ENCODE measurements at places on chromosomes 1 and 21.

DNA sequence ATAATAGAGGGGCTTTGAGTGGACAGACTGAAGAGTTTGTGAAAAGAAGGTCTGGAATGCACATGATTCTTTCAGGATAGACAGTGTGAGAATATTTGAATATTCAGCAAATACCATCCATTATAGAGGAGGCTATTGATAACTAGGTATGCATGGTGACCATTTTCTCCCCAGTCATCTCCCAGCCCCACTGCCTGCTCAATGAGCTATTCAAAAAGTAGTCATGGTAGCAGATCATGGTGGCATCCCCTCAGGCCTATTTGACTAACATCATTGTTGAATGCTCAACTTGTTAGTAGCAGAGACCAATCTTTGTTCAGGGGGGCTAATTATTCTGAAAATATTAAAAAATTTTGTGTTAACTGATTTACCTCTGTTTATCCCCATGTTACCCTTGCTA is 311.6 kb downstream of the S1PR1 start:
- DNase-seq: no peak

DNA sequence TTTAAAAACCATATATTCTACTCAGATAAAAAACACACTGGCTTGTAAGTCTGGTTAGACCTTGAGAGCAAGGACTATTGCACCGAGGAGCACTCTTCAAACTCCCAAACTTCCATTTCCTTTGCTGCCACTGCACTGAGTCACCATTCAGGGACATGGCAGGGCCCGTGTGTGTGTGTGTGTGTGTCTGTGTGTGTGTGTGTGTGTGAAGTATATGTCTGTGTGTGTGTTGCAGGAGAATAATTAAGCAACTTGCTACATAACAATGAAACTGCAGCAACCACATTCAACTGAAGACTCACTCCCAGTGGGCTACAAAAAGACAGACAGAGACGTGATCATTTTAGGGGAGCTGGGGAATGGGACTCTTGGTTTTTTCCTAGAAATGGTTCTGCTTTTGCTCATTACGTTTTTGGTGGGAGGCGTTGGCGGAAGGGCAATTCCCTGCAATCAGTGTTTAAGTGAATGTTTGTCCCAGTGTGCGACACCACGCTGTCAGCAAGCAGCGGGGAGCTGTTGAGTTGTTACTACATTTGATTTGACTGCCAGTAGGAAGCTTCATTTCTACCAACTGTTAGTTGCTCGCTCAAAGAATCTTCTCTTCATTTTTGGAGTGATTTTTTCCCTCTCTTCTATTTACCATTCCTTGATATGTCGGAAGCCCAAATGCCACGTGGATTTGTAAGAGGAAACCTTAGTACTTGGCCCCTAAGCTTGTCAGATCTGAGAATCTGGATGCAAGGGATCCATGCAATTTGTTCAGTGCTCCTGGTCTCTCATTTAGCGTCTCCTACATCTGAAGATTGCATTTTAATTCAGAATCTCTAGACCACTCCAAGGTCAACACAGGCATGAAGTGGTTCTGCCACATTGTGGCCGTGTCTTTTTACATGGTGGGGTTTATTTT is 36.1 kb downstream of the ESRRG start:
- no peak for DNase-seq

DNA sequence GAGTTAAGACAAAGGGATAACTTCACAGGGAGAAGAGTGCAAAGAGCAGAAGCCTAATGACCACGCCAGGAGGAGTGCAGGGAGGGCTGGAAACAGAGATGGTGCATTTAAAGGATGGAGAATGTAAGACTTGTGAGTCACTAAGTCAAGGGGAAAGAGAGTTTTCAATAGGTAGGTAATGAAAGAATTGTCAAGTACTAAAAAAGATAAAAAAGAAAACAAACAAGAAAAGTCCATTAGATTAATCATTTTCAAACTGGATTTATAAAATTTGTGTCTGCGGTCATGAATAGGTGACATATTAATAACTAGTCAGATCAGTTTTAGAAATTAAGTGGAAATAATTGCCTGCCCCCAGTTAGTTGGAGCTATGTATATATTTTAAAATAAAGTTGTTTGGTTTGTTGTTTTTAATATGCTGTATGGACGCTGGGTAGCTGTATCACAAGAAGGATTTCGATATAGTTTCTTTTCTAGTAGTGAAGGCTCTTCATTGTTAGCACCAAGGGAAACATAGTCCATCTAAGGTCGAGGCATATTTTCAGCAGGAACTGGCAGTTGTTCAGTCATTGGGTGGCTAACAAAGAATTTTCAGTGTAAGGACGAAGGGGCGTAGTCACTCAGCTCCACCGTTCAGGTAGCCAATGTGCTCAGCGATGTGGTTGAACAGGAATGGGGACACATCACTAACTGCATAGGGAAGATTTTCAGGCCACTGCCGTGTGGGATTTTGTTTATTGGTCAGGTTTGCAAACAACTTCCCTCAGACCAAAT is 203.0 kb downstream of the TGFB2 start:
- no peak for DNase-seq

- DNase-seq: no peak
These were observed 66.4 kb upstream of the KLHDC7A start for GRCh38 chr1:18414321-18414720.

GRCh38 chr21:42704861-42705260 is 51.4 kb downstream of the PDE9A start:
- DNase-seq: no peak

- DNase-seq: peak; percentile 18
These were observed 8.6 kb upstream of the EPHA2 start for GRCh38 chr1:16164213-16165072.

DNA sequence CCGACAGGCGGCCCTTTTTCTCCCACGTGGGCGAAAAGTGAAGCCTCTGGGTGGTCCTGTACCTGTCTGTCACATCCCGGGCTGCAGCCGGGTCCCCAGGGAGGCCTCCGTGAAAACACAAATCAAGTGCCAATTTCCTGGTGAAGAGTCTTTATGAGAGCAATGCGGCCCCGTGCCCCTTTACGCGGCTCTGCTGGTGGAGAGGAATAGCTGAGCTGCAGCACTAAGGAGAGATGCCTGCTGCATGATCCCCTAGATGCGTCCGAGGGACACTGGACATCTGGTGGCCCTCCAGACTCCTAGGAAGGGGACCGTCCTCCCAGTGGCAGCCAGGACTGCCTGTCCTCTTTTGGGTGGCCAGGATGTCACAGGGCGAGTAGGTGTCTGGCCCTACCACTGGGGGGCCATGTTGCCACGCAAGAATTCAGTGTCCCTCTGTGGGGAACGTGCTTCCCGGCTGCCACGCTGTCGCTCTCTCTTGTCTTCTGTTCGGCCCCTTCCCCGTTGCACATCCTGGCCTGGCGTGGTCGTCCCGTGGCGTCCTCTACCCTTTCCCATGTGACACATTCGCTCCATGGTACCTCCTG is 38.7 kb downstream of the COL18A1 start:
- DNase-seq: no peak

GRCh38 chr1:52629325-52629643 is 3.7 kb upstream of the SHISAL2A start:
- DNase-seq: no peak

GRCh38 chr1:28775121-28775942 is 36.6 kb upstream of the OPRD1 start:
- peak; percentile 54 for DNase-seq

GRCh38 chr1:244264163-244264562 is 187.5 kb downstream of the ADSS2 start:
- no peak for DNase-seq

- DNase-seq: peak; percentile 21
These were observed 52.3 kb upstream of the ADAM30 start for GRCh38 chr1:119948342-119949214.

GRCh38 chr1:10717296-10718082 is 79.0 kb downstream of the CASZ1 start:
- DNase-seq: no peak

DNA sequence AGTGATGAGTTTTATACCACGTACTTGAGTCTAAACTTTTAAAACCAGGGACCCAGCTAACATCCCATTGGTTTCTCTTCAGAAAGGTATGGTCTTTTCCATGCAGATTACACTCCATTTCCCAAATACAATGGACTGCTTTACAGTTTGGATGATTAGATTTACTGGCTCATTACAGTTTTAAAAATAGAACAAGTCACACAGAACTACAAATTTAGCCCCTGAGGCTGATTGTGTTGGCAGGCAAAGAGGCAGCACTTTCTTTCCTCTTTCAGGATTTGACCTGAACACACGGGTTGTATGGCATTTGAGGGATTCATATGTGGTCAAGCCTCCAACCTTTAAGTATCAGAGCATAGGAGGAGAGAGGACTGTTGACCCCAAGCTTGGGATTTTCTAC is 21.8 kb upstream of the VTCN1 start:
- DNase-seq: no peak

GRCh38 chr1:235980976-235981375 is 83.9 kb downstream of the NID1 start:
- no peak for DNase-seq

DNA sequence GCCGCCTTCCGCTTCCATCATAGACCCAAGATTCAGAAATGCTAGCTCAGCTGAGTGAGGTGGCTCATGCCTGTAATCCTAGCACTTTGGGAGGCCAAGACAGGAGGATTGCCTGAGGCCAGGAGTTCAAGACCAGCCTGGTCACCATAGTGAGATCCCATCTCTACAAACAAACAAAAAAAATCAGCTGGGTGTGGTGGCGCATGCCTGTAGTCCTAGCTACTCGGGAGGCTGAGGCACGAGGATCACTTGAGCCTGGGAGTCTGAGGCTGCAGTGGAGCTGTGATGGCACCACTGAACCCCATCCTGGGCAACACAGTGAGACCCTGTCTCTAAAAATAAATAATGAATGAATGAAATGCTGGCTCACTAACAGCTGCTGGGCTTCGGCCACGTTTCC is 39.7 kb downstream of the TOMM20 start:
- DNase-seq: no peak

DNA sequence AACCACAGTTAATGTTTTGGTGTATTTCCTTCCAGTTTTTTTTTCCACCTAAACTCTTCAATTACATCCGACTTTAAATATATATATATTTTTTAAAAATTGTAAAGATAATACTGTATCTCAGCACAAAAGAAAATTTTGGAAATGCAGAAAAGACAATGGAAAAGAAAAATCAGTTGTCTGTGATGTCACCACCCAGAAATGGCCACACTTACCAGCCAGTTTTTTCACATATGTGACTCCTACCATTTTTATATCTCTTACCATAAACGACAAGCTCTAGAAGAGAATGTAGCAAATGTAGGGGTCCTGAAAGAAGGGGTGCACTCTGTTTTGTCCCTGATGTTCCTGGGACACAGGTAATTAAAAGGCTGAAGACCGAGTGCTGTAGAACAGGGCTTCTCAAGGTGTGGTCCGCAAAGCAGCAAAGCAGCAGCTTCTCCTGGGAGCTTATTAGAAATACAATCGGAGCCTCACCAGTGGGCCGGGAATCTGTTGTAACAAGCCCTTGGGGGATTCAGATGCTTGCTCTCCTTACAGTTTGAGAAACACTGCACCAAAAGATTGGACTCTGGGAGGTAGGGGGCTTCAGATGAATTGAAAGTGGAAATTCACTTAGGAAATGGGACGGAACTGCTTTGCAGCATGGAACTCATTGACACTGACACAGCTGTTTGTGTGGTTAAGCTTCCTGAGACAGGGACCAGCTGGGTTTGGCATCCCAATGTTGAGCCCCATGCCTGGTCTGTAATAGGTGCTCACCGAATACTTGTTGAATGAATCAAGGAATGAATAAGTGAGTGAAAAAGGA is 44.1 kb downstream of the ALPL start:
- no peak for DNase-seq

DNA sequence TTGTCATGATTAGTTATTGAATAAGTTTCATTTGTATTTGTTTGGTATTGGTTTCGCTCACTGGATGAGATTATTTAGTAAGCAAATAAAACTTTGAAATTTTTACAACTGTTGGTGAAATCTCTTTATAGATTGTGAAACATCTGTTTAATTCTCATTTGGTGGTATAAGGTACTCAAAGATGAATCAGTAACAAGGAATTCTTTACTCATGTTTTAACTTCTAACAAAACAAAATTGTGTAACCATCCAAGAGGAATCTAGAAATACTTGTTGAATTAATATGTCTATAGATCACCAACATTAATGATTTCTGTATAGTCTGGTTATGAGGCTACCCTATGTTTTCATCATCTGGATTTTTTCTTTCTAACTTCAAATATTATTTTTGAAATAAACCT is 62.8 kb upstream of the USP25 start:
- no peak for DNase-seq

DNA sequence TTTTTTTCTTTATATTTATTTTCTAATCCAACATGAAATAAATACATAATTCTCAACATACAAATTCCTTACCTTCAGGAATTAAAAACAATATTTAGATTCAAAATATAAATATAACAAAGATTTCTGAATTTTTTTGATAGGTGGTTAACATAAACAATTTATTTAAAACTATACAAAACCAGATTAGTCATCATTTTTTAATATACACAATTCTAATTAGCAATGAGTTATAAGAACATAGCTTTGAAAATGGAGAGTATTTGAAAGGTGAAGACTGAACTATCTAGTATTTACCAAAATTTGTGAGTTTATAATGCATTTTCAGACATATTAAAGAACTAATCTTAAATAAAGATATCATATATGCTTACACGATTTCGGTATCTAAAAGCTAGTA is 37.5 kb downstream of the TPR start:
- DNase-seq: no peak

- DNase-seq: no peak
These were observed 158.2 kb downstream of the ZSCAN20 start for GRCh38 chr1:33630686-33631085.

GRCh38 chr1:106831511-106831910 is 225.0 kb upstream of the PRMT6 start:
- DNase-seq: no peak

GRCh38 chr1:14098294-14098913 is 398.4 kb downstream of the PRDM2 start:
- no peak for DNase-seq

DNA sequence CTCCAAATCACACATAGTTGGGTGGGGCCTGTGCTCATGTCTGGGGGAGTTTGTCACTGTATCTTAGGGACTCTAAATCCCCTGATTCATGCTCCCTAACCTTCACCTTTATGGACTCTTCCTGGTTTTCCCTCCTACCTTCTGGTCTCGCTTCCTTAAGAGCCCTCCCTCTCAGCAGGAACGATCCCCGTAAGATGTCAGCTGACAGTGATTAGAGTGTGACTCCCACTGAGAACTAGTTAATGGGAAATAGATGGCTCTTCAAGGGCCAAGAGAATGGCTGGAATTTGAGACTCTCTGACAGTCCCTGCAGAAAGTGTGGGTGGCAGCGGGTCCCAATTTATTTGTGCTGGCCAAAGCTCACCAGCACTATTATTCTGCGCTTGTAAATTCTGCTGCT is 22.0 kb downstream of the LYPD8 start:
- no peak for DNase-seq

DNA sequence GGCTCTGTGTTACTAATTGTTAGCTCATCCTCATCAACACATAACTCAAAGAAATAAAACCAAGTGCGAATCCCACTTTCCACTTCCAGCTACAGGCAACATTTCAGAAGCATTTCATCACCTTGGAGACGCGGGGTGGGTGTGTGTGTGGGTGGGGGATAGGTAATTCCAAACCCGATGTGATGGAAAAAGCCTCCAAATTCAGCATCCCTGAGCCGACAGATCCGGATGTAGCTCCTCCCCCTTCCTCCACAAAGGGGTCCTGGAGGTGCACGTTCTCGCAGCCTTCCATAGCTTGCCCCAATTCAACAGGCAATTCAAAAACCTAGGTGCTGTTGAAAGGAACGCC is 486 bp downstream of the HSPA13 start:
- no peak for DNase-seq

Data from NCI-H2029 treated with DMSO at 0.1 percent for 48 hours (cell line).